Cardiac muscle cell (in vitro differentiated cells and primary cell): ENCODE measurements at places on chromosomes 7 and 10.

GRCh38 chr7:35725280-35725680 lies 30.3 kb upstream of the HERPUD2 start:
- DNase-seq = no peak

DNA sequence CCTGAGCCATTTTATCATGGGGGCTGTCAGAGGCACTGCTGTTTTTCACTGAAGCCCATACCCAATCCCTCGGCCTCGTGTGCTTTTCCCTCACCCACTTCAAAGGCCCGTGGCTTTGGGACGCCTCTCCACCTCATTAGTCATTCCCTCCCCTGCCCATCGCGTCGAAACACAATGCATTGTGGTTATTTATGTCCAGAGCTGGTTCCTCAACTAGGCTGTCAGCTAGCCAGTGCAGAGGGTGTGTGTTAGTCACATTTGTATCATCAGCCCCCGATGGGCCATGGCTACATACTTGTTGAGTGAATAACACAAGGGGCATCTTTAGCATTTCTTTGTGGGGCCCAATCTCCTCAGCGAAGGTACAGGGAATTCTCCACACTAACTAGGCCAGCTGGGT lies 3.8 kb upstream of the CRCP start:
- no peak for DNase-seq

DNA sequence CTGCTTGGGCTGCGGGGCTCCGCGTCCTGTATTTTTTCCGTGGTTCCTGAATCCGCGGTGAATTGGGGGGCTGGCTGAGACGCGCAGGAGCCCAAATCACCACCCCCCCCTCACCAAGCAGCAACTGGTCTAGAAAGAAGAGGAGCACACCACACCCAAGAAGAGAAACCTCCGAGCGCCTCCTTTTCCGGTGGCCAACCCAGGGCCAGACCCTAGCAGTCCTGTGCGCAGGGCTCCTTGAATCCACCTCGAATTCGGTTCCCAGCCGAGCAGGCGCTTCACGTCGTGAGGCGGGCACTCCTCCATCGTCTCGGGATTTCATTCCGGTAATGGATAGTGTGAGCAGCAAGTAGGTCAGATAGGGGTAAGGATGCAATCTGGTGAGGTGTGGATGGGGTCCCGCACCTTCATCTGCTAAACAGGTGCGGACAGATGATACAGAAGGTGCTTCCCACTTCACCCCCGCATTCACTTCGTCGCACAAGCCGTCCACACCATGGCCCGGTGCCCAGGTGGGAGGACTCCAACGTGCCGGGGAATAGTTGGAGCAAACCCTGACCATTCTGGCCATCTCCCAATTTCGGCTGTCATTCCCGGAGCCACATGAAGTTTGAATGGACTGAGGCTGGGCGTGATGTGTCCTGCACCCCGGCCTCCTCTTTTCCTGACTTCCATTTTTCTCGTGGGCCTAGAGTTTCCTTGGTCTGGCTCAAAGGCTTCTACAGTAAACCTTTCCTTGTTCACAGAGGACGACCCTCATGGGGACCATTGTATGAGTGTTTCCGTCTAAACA lies 19.8 kb upstream of the ZNF273 start:
- DNase-seq = no peak

DNA sequence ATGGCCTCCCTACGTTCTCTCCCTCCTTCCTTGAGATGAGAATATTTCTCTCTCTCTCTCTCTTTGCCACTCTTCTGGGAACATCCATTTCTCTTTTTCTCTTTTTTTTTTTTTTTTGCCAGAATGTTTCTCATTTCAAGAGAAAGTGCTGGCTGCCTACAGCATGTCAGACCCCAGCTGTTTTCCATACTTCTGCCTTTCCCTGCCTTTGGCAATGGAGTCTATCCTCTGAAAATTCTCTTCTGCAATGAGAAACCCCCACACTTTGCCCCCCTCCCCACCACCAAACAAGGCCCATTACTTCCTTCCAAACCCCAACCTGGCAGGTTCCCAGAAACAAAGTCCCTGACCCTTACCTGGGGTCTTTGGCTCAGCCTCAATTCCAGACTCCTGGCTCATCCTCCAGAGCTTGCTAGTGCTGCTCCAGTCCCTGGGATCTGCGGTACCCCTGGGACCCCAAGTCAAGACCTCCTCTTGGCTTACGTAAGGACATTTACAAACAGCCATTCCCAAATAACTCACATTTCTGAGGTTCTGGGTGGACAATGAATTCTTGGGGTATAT lies 17.4 kb upstream of the CCL26 start:
- no peak for DNase-seq

DNA sequence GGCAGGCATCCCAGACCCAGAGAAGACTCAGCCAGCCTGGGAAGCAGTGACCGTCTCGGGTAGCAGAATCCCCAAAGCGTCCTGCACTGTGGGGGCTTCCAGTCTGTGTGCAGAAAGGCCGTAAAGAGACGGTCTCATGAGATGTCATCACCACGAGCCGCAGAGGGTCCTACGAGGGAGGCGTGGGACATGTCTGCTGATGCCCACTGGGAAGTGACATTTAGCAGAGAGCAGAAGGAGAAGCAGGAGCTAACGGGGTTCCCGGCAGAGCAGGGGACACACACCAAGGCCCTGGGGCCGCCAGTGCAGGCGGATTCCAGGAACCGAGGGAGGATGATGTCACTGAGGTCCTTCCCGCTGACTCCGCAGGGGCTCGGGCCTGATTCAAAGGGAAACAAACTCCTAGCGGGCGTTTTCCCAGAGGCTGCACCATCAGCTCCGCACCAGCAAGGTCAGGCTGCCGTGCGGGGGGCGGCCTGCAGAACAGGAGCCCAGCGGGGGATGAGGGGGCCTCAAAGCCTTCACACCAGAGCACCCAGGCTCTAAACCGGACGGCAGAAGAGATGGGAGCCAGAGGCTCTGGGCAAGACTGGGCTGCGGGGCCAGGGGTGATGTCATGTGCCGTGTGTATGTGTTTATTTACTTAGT lies 85.4 kb upstream of the PDGFA start:
- no peak for DNase-seq

- no peak for DNase-seq
Observed at GRCh38 chr10:77789016-77789415, 137.5 kb downstream of the DLG5 start.

DNA sequence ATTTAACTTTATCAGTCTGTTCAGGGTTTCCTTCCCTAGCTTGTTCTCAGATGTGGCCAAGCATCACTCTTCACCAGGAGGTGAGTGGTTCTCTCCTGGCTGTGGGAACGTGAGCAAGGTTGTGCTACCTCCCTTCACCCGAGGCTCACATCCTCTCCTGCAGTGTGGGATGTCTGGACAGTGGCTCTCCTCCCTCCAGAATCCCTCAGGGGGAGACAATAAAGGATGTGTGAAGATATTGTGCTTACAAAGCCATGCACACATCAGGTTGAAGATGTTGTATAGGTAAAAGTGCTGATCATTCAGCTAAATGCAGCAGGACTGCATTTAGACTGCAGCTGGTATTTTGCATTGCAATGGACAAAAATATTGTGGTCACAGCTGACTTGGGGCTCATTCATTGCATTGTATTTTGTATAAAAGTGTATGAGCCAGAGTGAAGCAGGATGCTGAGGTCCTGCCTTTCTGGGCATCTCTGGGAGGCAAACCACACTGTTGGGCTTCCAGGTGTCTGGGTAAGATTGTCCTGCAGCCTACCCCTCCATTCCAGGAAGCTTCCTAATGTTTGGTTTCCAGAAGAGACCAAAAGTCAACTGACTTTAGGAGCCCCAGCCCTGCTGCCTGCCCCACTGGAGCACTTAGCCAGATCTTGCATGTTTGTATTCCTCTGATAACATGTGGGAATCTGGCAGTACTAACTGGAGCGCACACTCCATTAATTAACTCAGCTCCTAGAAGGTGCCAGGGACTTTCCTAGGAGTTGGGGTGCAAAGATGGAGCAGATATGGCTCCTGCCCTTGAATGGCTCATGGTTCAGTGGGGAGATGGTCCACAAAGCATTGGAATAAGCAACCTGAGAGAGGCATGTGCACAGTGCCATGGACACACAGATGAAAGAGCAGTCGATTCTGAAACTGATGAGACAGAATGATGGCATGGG lies 292.5 kb upstream of the ZNF32 start:
- DNase-seq = no peak

GRCh38 chr10:97553575-97554031 lies 19.0 kb upstream of the ANKRD2 start:
- peak; percentile 77 for DNase-seq

- no peak for DNase-seq
Observed at GRCh38 chr7:10221084-10221483, 752.6 kb upstream of the PHF14 start.

DNA sequence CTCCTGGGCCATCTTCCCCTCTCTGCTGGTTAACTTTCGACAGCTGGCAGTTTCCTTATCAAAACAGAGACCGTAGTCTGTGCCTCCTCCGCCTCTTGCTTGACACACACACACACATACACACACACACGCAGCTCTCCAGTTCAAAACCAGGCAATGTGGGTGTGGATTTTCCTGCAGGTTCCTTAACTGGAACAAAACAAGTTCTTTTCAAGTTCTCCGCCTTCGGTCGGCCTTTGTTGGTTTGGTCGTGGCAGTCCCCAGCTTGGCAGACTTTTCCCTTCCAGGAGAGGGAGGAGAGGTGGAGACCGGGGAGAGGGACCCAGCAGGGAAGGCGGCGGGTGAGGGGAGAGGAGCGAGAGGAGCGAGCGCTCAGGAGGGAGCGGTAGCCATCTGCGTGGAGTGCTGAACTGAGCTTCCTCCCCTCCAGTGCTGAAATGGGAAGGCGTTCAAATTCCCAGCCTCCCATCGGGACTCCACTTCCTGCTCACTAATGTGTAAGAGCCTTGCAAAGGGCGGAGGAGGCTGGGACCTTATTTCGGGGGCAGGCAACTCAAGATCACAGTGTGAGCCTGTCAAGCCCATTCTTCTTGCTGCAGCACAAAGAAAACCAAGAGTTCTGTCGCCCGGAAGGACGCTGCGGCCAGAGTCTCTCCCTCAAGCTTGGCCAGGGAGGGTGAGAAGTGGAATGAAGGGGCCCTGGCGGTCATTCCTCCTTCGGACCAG lies 120.6 kb downstream of the PRPF18 start:
- DNase-seq = peak; percentile 96

GRCh38 chr7:860149-860548 lies 16.2 kb upstream of the GET4 start:
- DNase-seq = no peak

DNA sequence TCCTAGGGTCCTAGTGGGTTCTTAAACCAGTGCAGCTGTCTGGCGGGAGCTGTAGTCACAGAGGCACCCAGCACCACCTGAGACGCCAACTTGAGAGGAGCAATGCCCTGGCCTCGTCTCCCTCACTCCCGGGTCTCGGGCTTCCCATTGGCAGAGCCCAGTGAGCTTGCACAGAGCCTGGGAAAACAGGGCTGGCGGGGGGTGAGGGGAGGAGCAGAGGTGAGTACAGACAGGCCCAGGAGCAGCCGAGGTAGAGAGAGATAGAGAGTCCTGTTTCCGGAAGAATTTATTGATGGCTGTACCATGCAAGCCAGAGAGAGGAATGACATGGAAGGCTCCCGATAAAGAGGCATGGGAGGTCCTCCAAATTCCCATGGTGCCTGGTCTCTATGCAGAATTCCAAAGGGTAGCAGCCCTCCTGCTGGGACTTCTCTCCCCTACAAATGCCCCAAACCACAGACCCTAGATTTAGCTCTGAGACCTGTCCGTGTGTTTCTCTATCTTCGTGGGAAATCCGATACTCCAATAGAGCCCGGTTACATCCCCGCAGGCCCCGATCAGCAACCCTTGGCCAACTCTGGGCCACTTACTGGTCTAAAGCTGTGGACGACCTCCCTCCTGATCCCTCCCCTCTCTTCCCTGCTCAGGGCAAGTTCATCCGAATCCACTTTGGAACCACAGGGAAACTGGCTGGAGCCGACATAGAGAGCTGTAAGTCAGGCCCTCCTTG lies 20.3 kb upstream of the MYH16 start:
- no peak for DNase-seq

DNA sequence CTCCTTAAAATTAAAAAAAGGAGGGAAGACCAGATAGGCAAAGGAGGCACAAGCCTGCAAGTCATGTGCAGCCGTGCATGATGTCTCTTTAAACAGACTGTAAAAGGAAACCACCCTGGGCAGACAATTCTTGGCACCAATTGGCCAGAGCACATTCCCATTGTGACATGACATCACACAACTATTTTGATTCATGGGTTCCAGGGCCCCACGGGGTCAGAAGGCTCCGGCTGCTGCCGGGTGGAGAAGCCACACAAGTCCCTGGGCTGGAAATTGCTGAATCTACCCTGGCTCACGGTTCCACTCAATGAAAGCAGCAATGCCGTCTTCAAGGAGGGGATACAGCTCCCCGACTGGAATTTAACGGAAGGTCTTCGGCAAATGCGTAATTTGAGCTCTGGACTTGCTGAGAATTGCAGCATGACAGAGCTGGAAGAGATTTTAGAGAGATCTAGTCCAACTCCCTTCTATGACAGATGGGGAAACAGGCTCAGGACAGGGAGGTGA lies 140.5 kb downstream of the PRKAG2 start:
- peak; percentile 92 for DNase-seq

- peak; percentile 94 for DNase-seq
Observed at GRCh38 chr10:33129141-33129995, 171.3 kb upstream of the ITGB1 start.

DNA sequence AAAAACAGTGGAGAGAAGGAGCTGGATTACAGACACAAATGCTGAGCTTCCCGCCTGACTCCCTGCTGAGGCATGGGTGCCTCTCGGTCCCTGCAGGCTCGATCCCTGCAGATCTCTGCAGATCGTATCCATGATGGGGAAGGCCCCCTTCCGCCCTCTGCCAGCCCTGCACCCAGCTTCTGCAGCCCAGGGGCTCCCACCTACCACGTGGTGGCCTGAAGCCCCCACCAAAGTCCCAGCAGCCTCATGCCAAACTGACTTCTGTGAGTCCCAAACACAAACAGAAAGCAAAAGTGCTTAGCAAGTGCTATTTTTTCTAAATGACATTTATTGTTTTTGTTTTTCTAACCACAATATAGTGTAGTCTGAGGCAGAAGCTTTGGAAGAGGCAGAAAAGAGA lies 127.1 kb upstream of the CHST15 start:
- DNase-seq = no peak

- DNase-seq = no peak
Observed at GRCh38 chr7:113582471-113582870, 336.3 kb downstream of the PPP1R3A start.

DNA sequence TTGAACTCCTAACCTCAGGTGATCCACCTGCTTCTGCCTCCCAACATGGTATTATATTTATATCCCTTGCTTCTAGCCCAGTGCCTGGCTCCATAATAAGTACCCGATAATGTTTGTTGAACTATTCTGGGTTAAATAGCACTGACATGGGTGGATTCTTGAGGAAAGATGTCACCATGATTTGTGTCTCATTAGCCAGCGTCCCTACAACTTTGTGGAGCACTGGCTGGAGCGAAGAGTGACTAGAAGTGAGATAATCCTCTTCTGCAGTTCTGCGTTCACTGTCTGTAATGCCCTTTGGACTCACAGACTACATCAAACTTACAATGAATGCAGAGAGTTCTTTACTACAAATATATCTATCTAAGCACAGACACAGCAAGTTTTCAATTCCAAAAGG lies 16.9 kb upstream of the AKR1E2 start:
- DNase-seq = no peak

GRCh38 chr7:10439027-10439426 lies 534.6 kb upstream of the PHF14 start:
- DNase-seq = no peak
